ENCODE measurements at places on chromosomes 7 and 10.

DNA sequence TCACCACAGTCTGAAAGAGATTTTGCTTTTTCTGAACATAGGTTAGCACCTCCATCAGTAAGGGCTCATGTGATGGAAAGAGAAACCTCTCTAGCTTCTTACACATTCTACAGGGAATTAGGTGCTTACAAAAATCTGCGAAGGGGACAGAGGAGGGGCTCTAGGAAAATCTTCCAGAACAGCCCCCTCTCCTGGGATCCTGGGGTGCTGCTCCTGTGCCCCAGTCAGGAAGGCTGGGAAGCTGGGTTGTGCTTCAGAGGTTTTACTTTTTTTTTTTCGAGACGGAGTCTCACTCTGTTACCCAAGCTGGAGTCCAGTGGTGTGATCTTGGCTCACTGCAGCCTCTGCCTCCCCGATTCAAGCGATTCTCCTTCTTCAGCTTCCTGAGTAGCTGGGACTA, 7.5 kb upstream of the FAM171A1 start:
- no peak for DNase-seq

GRCh38 chr10:28678687-28679457, 1.6 kb downstream of the BAMBI start:
- DNase-seq = no peak

GRCh38 chr7:140402178-140402835, 1.6 kb upstream of the RAB19 start:
- DNase-seq = no peak

GRCh38 chr10:96288151-96288621, 16.0 kb upstream of the DNTT start:
- DNase-seq = no peak

GRCh38 chr10:96124230-96125141, 5.6 kb upstream of the ZNF518A start:
- no peak for DNase-seq

DNA sequence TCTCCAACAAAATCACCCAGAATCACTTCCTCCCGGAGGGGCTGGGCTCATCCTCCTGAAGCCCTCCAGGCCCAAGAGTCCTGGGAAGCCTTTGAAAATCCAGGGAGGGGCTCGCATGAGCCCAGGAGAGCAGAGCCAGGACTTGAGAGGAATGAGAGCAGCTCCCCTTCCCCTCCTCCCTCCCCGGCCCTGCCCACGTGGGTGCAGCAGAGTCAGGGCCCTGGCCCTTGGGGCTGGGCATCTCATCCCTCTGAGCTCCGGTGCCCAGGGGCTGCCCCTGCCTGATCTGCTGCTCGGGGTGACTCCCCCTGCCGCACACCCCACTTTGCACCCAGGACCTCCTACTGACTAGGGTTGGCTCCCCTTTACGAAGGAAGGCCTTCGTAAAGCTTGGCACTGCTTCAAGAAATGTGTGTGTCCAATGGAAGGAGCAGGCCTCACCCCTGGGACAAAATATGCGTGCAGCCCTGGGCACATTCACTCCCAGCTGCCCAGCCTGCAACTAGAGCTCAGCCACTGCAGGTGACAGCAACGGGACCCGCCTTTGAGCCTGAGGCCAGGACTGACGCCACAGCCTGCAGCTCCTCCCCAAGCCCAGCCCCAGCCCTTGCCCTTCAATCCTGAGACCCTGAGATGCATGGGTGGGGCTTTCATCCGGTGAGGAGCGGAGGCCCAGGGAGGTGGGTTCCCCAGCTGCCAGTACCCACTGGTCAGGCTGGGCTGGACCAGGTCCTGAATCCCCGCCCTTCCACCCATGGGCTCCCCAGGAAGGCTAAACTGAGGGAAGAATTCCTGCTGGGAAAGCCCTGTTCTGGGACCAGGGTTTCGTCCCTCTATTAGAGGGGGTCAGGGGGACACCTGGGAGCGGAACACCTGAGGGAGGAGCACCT, 21.8 kb downstream of the PWWP2B start:
- DNase-seq = no peak

DNA sequence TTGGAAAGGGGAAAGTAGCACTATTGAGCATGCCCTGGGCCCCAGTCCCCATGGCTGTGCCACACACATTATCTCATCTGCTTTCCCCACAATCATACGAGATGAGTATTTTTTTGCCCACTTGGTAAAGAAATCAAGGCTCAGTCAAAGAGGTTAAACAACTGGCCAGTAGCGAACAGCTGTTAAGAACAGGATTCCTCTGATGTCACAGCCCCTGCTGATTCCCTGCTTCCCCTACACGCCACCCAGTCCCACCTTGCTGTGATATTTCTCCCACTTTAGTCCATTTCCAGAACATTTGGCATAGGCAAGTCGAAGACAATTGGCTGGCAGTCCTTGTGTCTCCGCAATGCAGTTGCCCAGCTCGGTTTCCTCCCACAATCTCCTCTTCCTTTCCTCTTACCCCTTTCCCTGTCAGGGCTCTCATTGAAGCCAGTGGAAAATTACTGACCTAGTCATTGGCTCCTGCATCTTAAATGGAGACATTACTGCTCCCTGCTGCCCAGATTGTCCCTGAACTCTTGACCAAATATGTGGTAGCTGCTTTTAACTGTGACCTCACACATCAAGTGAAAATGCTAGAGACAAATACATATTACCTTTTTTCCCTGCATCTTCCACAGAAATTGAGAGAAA, 56.5 kb upstream of the EEPD1 start:
- DNase-seq = no peak

DNA sequence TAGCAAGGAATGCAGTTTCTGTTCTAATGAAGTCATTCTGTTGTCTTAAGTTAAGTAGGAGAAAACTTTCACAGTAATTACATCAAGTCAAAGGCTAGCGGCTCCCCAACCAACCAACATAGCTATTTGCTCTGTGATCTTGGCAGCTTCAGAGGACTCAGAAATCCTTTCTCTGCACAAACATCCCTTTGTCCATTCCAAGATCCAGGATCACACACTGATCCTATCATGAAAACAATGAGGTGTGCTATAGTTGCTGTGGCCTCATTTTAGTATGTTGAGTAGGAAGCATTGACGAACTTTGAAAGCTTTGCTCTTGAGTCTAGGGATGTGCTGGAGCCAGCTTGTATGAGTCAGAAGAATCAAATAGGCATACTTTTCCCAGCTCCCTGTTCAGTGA, 218.2 kb upstream of the PRSS58 start:
- no peak for DNase-seq

- no peak for DNase-seq
Measured at GRCh38 chr10:13393640-13394039, 45.5 kb upstream of the SEPHS1 start.
